ENCODE measurements at places on chromosomes 16 and 17. TPM values are rescaled to one million over a fixed set of nuclear protein-coding genes. Genes with fewer than 3 reads are reported as not detected.

- DNase-seq = no peak
These were observed 63.1 kb downstream of the IKZF3 start for GRCh38 chr17:39801055-39801454.

DNA sequence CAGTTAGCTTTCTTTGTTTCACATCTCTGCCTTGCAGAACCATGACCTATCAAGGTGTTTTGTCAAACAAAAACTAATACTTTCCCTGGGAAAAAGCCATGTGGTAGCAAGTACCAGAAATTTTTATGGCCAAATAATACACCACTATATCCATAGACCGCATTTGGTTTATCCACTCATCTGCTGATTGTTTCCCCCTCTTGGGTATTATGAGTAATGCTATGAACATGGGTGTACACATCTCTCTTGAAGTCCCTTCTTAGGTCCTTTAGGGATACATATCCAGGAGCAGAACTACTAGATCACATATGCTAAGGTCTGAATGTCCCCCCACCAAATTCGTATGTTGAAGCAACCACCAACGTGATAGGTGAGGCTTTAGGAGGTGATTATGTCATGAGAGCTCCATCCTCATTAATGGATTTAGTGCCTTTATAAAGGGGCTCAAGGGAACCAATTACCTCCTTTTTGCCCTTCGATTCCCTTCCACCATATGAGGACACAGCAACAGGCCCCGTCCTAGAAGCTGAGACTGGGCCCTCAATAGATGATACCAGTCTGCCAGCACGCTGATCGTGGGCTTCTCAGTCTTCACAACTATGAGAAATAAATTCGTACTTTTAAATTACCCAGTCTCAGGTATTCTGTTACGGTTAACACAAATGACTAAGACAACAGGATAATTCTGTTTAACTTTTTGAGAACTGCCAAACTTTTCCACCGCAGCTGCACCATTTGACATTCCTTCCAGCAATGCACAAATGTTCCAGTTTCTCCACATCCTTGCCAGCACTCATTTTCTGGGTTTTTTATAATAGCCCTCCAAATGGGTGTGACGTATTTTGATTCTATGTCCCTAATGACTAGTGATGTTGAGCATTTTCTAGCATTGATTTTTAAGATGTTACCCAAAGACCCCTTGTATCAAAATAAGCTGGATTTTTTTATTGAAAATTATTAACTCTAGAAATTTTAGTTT is 30.0 kb downstream of the SIAH1 start:
- no peak for DNase-seq

GRCh38 chr16:24036614-24037013 is 200.8 kb downstream of the PRKCB start:
- peak; percentile 72 for DNase-seq

Gene SPNS3
- 0.12 TPM for total RNA-seq

GRCh38 chr17:67198131-67198530 is 46.9 kb downstream of the HELZ start:
- no peak for DNase-seq

- DNase-seq = no peak
These were observed 38.2 kb downstream of the GPRC5B start for GRCh38 chr16:19846436-19846835.

Gene PIRT
- total RNA-seq = not detected

GRCh38 chr16:79302731-79303130 is 297.8 kb downstream of the MAF start:
- peak; percentile 71 for DNase-seq

Gene RND2
- 10.9 TPM for total RNA-seq

Gene CCL16
- total RNA-seq = not detected

DNA sequence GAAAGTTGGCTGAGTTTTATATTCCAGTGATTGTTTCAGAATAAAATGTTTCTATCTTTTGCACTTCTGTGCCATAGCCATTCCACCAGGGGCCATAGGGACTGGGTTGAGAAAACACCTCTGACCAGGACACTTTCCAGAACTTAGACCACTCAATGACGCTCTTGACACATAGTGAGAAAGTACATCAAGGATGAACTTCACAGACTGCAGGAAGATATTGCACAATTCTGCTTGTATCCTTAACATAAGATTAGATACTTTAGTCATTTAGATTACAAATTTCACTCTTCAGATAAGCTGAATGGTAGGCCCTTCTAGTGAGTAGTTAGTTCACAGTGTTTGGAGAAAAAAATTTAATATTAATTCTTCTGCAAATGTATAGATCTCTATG is 13.0 kb upstream of the MPHOSPH6 start:
- no peak for DNase-seq

Gene GJD3
- total RNA-seq = not detected
